Ovary (tissue), 10 donors: ENCODE measurements at places on chromosomes 3 and 15. TPM values are rescaled to one million over a fixed set of nuclear protein-coding genes. Genes with fewer than 3 reads are reported as not detected.

- peak; percentile 83 for DNase-seq
These were observed at the start of gene LRRN1 for GRCh38 chr3:3799173-3800079. Gene LRRN1, plus strand, starts transcription at chr3:3799431. Its CDS starts 45,211 bp downstream, at chr3:3844642.

- DNase-seq: no peak
These were observed 9.2 kb upstream of the CCDC33 start for GRCh38 chr15:74226761-74227540.

DNA sequence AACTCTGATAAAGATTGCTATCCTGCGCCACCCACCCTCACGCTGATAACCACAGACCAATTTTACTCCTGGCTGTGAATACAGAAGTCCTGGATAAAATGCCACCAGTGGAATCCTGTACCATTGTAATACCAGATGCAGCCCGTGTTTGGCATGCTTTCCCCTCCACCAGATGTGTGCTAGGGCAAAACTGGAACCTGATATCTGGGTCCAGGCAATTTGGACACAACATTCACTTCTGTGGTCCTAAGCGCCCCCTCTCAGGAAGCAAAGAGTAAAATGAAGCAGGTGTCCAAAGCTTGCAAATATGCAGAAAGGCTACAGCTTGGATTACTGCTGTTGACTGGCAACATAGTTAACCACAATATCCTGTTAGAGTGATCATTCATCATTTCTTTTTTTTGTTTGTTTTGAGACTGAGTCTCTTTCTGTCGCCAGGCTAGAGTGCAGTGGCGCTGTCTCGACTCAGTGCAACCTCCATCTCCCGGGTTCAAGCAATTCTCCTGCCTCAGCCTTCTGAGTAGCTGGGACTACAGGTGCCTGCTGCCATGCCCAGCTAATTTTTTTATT is 32.8 kb downstream of the LOXL1 start:
- peak; percentile 7 for DNase-seq

- DNase-seq: no peak
These were observed 4.1 kb downstream of the PBRM1 start for GRCh38 chr3:52681596-52681995.

DNA sequence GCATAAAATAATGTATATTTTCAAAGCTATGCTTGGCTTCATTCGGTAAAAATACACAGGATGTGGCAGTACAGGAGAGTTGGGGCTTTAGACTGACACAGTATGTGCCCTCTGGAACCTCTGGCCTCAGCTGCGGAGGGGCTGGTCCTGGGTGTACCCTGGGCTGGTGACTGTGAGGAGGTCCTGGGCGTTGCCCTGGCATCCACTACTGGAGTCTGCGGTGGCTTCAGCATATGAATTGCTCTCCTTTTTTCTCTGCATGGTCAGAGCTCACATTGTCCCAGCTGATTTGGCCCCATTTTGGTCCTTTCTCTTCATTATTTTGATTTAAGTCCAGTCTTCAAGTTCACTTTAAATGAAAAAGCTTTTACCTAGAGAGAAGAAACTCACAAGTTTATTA is 40.5 kb upstream of the CORO2B start:
- no peak for DNase-seq

DNA sequence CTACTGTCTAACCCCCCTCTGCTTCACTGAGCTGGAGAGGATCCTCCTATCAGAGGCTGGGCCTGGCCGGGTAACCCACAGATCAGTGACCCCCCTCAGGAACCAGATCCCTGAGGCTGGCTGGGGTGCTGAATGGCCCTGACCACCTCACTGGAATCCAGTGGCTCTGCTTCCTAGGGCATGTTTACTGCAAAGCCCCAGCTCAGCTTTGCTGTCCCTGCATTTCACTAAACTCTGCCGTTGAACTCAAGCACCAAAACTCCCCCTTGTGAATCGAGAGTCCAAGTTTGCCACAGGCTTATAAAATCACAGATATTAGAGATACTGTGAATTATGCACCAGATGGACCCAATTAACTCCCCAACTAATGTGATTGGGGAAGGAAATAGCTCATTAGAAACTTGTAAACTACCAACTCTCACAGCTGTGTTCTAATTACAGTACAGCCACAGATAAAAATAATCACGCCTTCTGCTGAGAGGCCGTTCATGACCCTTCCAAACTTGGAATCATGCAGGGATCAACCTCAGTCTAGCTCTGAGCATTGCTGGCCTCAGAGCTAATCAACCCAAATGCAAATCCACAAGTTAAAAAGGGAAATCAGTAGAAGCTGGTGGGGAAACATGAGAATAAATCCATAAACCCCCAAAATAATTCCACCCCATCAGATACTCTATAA is 47.0 kb downstream of the OCA2 start:
- DNase-seq: no peak

DNA sequence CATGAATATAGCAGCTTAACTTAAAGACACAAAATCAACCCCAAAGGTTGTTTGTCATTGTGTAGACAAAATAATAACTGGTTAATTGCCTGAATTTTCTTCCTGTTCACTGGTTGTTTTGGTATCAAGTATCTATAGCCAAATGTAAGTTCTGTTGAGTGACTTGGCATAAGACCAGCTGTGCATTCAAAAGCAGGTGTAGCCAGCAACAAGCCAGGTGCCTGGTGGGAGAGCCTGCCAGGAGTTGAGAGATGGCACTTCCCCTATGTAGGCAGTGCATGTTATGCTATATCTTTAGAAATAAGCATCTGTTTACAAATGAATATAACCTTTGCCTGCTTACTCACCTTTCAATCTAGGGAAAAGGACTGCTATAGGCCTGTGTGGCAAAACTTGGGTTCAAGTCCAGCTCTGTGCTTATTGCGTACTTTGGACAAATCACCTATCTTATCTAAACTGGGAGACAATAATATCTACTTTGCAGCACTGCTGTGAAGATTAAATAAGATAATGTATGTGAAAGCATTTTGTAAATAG is 84.9 kb upstream of the TBL1XR1 start:
- no peak for DNase-seq

DNA sequence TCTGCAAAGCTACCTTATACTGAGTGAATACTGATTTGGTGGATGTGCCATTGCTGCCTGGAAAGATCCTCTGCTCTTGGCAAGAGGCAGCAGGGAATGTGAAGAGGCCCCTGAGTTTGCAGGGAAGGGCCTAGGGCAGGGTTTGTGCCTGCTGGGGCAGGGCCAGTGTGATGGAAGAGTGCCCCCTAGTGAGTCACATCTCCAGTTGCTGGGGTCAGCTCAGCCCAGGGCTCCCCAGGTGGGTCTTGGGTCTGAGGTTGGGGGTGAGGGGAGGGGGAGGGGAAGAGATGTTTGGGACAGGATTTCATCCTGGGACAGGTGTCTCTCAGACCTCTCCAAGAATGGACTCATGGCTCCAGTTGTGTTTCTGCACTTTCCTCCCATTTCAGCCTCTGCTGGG is 4.1 kb upstream of the AMOTL2 start:
- peak; percentile 42 for DNase-seq

DNA sequence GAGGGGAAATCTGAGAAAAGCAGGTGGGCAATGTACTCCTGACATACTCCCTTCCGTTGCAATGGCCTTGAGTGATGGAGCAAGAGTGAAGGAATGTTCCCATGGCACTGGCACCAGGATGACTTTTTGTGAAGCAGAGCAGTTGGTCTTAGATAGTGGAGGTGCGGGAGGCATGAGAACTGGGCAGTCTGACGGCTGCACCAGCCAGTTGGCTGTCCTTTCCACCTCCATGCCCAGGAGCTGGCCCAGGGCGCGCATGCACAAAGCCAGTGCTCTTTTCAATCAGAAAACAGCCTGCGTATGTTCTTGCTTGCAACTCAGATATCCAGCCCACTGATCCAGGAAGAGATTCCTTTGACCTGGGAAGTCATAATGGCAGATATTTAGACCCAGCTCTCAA is 136.8 kb downstream of the PGPEP1L start:
- DNase-seq: no peak

- no peak for DNase-seq
These were observed 61.9 kb upstream of the ABHD17C start for GRCh38 chr15:80633221-80633620.

GRCh38 chr3:53989946-53990345 is 98.3 kb upstream of the SELENOK start:
- DNase-seq: no peak

- no peak for DNase-seq
These were observed 296.7 kb downstream of the CHST2 start for GRCh38 chr3:143416229-143416628.

DNA sequence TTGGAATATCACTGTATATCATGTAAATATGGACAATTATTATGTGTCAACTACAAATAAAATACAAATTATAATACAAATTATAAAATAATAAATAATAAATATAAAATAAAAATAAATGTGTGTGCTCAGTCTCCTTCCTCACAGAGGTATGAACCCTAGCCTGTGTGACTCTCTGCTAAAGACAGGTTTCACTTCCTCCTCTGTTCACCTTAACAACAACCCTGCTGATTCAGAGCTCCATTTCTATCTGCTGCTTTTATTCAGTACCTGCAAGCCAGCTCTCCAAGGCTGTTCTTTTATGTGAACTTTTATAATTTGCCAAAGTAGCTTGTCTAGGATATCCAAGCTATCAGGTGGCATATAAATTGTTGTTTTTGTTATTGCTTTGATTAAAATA is 610.7 kb upstream of the GRM7 start:
- DNase-seq: no peak

GRCh38 chr3:149647285-149647684 is 10.5 kb downstream of the WWTR1 start:
- no peak for DNase-seq

DNA sequence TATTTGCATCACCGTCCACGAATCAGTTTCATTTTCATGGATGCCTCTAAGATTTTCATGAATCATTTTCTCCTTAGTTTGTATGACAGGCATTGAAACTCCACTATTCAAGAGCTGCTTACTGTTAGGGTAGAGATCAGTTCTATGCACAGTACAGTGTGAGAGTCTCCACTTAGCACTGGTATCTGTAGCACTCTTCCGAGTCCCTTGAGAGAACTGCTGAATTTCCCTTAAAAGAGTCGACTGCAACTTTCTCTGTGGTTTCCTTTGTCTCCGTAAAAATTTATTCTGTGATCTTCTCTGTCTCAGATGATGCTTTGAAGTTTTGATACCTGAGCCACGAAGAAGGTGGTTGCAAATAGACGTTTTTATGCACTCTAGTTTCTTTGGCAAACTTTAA is 14.8 kb downstream of the GTPBP8 start:
- no peak for DNase-seq

- DNase-seq: no peak
These were observed 60.7 kb upstream of the CMTM8 start for GRCh38 chr3:32177702-32178198.

DNA sequence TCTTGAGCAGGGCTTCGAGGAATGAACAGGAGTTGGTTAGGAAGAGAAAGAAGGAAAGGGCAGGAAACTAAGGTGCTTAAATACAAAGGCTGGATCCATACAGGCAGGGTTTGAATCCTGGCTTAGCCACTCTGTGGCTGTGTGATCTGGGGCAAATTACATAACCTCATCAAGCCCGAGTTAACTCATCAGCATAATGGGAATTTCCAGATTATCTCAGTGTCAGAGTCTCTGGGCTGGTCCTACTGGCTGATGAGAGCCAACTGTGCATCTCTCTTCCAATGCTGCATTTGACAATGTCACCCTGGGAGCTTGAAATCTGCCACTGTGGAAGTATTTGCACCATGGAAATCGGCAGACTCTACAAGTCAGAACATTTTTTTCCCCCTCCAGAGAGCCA is 83.8 kb upstream of the SLC6A6 start:
- no peak for DNase-seq

GRCh38 chr15:81038975-81039607 is 38.4 kb downstream of the TLNRD1 start:
- no peak for DNase-seq

DNA sequence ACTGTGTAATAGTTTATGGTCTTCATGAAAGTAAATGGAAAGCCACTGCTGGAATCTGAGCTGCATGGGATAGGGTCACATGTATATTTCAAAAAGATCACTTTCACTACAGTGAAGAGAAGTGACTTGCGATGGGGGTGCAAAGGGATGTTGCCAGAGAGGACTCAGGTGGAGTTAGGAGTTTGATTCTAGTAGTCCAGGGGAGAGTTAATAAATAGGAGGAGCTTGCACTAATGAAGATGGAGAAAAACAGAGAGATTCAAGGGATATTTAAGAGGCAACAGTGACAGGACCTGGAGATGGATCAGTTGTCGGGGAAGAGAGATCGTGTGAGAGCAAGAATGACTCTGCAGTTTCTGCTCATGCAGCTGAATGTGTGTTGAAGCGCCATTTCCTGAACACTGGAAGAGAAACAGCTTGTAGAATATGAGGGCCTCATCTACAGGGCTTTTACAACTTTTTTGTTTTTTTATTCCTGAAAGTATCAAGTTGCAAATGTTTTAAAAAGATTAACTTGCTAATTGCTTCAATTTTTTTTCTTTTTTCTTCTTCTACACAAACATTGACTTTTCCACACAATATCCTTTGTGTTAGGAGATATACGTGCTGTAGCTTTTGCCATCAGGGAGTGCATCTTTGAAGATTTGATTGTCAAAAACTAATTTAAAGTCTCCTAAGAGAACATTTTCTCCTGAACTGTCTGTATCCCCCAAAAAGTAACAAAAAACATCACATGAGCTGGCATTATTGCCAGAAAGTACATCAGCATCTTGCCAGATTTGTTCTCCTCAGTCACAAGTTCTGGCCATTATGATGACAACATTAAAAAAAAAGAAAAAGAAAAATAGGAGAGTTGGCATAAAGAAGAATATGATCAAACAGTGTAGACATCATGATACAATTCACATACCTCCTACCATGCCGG is 37.5 kb downstream of the SETMAR start:
- no peak for DNase-seq

Gene P2RY14
- 0.80 TPM for total RNA-seq

Gene IGF2BP2
- 11.9 TPM for total RNA-seq

Gene CATSPER2
- 3.8 TPM for total RNA-seq

Gene CFAP100
- 1.6 TPM for total RNA-seq

Gene ADCY5
- 20.3 TPM for total RNA-seq

Gene ARHGAP31
- total RNA-seq: 21.3 TPM

Gene CLSTN2
- 263 TPM for total RNA-seq

Gene TMEM207
- not detected for total RNA-seq

Gene SUSD5
- 1.4 TPM for total RNA-seq

Gene TTLL13
- not detected for total RNA-seq

Gene MKRN2
- total RNA-seq: 42.3 TPM

Gene MESP2
- not detected for total RNA-seq
